CD4-positive, alpha-beta T cell treated with Interleukin-15 for 4 hours (primary cell): ENCODE measurements at places on chromosomes 13 and 19.
A peak's percentile ranks its signal among the peaks of the same experiment; 100 is the strongest.

DNA sequence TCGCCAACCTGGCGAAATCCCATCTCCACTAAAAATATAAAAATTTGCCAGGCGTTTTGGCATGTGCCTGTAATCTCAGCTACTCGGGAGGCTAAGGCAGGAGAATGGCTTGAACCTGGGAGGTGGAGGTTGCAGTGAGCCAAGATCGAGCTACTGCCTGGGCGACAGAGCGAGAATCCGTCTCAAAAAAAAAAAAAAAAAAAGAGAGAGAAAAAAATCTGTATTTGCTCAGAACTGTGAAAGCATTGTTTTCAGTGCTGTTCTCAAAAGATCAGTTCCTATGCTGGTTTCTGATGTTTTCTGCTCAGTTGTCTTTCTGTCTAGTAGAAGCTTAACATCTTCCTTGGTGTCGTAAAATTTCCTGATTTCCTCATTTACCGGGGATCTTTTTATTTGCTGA lies 2.5 kb downstream of the SF3A2 start:
- DNase-seq = no peak

- no peak for DNase-seq
Measured at GRCh38 chr19:48798937-48799336, 11.9 kb downstream of the BCAT2 start.

DNA sequence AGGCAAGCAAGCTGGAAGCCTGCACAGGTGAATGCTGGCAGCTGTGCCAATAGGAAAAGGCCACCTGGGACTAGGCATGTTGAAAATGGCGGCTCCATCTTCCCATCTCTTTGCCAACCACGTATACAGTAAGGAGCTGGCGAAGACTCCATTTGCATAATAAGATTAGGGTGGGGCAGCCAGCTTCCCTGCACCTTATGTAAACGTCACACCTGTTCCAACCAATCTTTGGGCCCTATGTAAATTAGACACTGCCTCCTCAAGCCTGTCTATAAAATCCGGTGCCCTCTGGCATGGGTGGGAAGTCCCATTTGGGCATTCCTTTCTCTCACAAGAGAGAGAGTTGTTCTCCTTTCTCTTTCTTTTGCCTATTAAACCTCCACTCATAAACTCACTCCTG lies 16.8 kb downstream of the ADGRE2 start:
- DNase-seq = no peak

DNA sequence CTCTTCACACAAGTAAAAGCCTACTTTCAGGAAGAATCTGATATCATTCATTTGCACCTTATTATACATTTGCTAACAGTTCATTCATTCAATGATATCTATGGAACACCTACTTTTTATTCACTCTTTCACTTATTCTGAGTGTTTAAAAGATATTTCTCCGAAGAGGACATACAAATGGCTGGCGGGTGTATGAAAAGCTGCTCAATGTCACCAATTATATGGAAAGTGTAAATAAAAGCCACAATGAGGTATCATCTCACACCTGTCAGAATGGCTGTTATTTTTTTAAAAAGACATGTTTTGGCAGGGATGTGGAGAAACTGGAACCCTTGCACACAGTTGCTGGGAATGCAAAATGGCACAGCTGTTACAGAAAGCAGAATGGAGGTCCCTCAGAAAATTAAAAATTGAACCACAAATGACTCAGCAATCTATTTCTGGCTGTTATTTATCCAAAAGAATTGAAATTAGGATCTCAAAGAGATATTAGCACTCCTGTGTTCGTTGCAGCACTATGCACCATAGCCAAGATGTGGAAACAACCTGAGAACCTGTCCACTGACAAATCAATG lies 127.6 kb upstream of the IRS2 start:
- no peak for DNase-seq

GRCh38 chr13:45807520-45808099 lies 43.9 kb downstream of the SIAH3 start:
- peak; percentile 16 for DNase-seq

DNA sequence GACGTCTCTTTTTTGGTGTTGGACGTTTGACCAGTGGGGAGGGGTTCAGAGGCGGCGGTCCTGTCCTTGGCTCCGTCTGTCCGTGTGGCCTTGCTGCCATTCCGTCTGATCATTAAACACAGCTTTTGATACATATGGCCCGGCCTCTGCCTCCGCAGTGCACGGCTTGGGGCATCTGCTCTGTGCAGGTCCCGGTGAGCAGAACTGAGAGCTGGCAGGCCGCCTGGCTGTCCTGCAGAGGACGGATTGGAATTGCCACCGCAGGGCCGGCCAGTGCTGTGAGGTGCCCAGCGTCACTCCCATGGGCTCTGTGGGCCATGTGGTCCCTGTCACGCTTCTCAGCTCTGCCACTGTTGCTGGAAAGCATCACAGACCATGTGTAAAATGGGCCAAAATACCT lies 5.4 kb upstream of the TMPRSS9 start:
- no peak for DNase-seq

- no peak for DNase-seq
Measured at GRCh38 chr19:3538258-3538929, 580 bp upstream of the TEKTIP1 start.

DNA sequence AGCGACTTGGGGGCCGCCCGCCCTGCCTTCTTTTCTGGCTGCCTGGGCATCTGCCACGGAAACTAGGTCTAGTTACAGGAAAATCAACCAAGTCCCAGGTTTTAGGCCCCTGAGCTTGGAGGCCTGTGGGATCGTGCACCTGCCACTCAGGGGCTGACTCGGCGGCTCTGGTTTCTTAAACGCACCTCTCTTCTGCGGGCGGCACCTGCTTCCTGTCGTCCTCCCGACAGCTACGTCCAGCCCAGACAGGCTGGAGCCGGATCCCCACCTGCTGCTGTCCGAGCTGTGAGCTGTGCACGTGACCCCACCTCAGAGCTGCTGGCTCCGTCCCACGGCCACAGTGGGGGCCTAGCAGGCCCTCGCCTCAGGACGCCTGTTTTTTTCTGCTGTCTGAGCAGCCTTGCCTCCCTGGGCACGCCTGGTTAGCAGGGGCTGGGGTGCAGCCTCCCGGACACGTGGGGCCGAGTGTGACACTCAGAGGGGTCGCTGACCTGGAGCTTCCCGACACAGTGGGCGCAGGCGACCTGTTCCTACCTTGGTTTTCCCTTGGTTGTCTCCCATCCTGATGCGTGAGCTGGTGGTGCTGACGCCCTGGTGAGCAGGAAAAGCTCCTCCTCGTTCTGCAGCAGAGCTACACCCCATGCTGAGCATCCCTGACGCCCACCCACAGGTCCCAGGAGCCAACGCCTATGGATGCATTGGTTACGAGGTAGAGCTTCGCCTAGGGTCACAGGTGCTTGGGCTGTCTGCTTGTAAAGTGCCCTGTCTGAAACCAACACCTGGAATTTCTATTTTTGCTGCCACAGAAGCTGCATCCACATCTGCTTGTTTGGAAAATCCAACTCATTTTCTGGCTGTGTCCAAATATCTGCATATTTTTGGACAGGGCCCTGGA lies 17.5 kb downstream of the TMEM255B start:
- no peak for DNase-seq

DNA sequence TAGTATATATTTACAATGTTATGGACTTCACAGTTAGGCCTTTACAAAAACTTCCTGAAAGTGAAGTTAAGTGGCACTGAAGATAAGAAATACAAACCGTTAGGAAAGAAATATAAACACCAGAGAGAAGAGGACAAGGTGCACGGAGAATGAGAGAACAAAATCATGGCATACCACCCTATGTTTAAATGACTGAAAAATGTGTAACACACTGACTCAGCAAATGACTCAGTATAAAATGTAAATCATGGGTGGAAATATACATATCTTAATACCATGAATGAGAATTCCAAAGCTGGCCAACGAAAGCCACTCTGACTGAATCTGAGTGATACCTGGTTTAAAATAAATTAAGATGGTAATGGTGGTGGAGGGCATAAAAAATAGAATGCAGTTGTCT lies 260.8 kb downstream of the DNAJC15 start:
- no peak for DNase-seq

DNA sequence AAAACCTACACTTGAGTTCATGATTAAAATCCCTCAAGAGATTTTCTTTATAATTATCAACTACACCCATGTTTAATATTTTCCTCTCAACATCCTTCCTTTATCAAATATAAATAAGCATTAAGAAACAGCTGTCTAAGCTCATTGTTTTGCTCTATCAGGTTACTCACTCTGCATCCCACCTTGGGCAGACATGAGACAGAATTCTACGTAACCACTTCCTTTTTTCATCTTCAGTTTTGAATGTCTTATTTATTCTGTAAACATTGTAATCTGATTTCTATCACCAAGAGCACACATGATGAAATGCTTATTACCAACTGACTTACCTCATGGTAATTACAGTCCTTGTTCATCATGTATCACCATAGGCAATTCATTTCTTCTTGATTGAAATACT lies 1256.6 kb upstream of the ATXN8OS start:
- no peak for DNase-seq

DNA sequence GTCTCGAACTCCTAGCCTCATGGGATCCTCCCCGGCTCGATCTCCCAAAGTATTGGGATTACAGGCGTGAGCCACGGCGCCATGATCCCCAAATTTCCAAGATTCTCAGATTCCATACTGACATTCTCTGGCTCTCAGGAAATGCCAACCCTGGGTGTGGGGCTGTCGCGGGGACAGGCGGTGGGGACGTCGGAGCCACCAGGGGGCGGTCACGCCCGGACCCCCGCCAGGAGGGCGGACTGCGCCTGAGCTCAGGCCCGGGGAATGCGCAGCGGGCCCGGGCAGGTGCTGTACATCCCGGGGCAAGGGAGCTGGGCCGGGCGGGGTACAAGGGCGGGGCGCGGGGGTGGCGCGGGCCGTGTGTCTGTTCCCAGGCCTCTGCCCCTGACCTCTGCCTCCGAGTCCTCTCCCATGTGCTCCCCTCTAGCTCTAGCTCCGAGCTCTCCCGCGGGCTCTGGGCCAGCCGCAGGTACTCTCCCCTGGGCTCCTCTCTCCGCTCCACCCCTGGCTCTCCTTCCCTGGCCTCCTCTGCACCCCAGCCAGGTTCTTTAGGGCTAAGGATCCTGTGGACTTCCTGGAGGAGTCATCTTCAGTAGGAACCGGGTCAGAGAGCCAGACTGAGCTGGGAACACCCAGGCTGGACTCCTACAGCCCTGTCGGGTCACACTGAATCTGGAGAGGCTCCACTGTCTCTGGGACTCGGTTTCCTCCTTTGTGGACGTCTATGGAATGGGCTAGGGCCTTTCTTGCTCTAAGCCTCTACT lies 2.4 kb downstream of the PPP1R13L start:
- no peak for DNase-seq

DNA sequence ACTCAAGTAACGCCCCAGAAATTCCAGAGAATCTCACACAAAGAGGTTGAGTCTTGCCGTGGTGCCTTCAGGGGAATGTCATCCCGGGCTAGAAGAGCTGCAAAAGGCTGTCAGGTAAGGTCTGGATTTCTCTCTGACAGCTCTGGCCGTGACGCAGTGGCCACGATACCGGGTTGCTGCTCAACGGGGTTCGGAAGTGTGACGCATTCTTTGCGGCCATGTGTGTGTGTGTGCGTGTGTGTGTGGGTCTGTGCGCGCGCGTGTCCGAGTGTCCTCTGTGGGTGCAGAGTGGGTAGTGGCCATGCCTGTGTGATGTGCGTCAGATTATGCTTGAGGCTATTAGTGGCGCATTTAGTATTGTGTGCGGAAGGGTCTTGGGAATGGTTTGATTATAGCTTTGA lies 306 bp downstream of the ZNF540 start:
- DNase-seq = peak; percentile 65

DNA sequence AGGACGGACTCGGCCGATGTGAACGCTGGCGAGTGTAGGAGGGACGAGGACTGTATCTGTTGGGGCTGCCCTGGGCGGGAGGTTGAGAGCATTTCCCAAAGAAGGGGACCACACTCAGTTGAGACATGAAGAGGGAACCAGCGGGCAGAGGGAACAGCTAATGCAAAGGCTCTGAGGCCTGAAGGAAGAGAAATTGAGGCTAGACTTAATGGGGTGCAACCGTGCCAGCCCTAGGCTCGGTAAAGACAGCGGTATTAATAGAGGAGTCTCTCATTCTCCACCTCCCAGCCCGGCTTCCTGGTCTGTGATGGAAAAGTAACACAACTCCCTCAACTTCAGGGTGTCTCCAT lies 1.1 kb downstream of the MPV17L2 start:
- no peak for DNase-seq

- DNase-seq = no peak
Measured at GRCh38 chr13:111978546-111978945, 88.4 kb upstream of the SOX1 start.

- DNase-seq = peak; percentile 41
Measured at GRCh38 chr13:75372517-75372916, 109.5 kb downstream of the TBC1D4 start.

DNA sequence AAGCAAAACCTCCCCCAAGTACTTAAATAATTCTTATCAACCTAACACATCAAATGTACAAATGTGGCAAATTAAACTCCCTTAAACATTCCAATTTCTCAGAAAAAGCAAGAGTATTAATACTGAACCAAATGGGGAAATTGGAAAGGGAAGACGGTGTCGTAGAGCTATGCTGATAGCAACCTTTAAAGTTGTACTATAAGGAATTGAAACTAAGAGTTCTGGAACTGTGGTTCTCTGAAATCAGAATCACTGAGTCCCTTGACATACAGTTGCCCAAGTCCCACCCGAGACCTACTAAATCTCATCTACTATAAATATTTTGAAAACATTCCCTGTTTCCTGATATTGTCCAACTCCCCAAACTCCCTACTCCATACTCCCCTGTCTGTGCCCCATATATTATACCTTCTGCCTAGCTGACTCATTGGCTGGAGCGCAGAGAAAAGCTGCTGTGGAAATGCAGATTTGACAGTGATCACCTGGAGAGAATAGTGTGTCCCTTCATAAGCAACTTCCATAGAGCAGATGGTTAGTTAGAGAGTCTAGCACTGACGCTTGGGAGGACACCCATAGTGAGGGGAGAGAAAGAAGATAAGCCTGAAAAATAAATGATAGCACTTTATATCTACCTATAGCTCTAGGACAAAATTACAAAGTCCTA lies 51.4 kb upstream of the ITM2B start:
- DNase-seq = no peak

DNA sequence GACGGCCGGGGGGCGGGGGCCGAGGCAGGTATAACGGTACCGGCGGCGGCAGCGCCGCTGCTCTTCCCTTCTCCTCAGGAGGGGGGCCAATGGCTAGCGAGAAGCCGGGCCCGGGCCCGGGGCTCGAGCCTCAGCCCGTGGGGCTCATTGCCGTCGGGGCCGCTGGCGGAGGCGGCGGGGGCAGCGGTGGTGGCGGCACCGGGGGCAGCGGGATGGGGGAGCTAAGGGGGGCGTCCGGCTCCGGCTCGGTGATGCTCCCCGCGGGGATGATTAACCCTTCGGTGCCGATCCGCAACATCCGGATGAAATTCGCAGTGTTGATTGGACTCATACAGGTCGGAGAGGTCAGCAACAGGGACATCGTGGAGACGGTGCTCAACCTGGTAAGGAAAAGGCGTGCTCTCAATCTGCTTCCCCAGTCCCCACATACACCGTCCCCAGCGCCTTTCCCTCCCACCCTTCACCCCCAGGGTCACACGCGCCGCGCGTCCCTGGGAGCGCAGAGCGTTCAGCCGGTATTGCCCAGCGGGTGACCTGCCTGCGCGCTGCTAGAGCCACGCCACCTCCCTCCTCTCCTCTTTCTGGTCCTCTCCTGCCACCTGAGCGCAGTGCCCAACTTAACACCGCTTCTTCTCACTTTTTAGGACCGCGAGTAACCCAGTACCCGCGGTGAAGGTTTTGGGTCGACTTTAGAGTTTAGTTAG lies 814 bp downstream of the NBEA start:
- no peak for DNase-seq

GRCh38 chr13:63631006-63631405 lies 2215.4 kb upstream of the PCDH20 start:
- DNase-seq = no peak

GRCh38 chr19:39677961-39678889 lies 22.5 kb downstream of the LGALS16 start:
- DNase-seq = no peak

- peak; percentile 60 for DNase-seq
Measured at GRCh38 chr19:50657712-50658440, 8.6 kb downstream of the C19orf81 start.
